SJSA1 (cell line): ENCODE measurements at places on chromosomes 2 and 18.

DNA sequence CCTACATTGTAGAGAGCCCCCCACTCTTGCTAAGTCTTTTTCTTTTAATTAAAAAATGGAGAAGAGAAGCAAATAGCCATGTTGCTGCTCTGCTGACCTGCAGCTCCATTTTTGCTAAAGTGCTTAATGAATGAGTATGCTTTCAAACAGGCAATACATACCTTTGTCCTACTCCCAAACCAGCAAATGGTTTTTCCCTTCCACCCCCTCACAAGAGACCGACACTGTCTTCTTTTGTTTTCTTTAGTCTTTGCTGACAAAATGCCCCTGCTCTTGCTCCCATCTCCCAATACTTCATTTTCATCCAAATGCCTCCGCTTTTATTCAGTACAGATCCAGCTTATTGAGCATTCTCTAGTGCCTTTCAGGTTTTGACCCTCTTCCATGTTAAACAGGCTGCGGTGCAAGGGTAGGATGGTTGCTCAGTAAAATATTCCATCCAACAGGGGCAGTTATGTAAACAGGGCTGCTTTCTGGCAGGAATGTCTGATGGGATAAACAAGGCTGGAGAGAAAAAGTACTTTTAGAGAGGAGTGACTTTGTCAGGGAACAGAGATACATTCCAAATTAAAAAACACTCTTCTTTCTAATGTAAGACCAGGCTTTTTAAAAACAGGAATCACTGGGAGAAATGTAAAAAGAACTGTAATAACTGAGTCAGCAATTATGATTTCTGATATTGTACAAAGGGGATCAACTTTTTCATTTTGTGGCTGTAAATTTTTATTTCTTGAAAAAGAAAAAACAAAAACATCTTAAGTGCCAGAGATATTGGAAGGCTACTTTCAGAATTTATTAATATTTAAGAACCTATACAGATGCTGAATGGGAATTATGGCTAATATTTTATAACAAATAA lies 136.8 kb downstream of the MEP1B start:
- no peak for DNase-seq

GRCh38 chr2:24913911-24914310 lies 6.1 kb downstream of the ADCY3 start:
- DNase-seq, result no peak

- DNase-seq, result peak; percentile 3
Observed at GRCh38 chr2:70698847-70699246, 69.2 kb downstream of the ADD2 start.

GRCh38 chr2:28333606-28334526 lies 58.8 kb upstream of the FOSL2 start:
- no peak for DNase-seq

- peak; percentile 90 for DNase-seq
Observed at GRCh38 chr2:15730545-15731212, 139.0 kb downstream of the DDX1 start.

DNA sequence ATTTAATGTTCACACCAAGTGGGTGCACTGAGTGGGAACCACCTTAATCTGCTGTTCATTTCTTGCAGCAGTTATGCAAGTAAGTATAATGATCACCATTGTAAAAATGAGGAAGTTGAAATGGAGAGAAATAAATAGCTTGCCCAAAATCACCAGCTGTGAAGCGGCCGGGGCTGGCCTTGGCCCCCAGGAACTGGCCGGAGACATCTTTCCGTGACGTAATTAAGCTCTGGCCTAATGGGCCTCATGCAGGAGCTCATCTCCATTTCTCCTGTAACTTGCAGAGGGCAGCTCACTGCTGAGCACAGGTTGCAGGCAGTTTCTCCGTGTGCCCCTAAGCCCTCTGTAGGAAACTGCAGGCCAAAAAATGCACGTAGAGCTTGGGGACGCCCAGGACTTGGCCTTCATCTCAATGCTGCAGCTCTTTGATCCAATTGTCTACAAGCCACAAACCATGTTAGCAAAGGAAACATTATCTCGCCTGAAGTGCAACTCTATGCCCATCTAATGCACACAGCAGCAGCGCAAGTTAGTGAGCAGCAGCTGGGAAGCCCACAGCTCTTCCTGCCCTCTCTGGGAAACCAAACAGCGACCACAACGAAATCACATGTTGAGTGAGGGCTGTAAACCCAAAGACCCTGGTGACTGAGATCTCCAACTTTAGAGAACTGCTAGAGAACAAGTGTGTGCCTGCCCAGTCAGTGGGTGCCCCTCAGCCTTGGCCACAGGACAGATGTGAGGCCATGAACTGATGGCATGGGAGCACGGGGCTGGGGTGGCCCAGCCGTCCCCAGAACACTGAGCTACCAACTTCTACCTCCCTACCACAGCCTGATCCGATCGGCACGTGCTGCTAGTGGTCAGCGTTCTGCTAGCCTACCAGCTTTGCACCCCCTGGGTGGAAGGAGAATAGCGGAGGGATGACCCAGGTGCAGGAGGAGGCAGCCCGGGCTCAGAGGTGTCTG lies 28.8 kb downstream of the APCDD1 start:
- no peak for DNase-seq

DNA sequence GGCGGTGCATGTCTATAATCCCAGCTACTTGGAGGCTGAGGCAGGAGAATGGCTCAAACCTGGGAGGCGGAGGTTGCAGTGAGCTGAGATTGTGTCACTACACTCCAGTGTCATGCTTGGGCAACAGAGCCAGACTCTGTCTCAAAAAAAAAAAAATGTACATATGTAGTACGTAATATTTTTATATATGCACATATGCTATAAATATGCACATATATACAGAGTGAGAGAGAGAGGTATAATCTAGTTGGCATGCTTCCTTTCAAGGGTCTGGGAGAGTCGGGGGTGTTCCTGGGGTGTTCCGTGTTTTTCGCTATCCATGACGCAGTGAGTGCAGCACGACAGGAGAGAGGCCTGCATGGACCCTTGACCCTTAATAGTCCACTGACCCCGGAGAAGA lies 83.5 kb downstream of the AOX1 start:
- DNase-seq, result no peak

DNA sequence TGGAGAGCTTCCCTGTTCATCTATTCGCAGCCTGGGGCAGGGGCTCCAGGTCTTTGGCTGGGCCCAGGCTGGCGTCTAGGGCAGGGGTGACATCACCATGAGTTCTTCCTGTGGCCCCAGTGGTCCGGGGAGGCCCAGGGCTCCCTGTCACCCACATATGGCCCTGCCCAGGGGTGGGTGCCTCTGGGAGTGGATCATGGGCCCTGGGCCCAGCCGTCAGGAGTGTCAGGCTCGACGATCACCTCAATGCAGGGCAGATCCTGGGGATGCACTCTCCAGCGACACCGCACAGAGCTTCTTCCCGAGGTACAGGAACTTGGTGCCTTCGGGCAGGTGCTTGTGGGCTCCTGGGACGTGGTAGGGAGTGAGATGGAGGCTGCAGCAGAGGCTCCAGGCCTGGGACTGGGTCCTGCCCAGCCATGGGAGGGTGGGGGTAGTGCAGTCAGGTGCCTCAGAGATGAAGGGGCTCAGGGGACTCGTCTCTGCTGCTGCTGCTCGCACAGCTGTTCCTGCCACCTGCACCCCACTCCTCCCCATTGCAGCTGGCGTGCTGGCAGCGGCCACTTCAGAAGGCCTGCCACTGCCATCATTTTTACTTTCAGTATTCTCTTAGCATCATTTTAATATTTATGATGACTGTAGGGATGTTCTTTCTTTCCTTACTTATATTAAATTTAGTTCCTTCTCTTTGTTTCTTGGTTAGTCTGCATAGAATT lies 196.0 kb upstream of the VRK2 start:
- DNase-seq, result no peak

DNA sequence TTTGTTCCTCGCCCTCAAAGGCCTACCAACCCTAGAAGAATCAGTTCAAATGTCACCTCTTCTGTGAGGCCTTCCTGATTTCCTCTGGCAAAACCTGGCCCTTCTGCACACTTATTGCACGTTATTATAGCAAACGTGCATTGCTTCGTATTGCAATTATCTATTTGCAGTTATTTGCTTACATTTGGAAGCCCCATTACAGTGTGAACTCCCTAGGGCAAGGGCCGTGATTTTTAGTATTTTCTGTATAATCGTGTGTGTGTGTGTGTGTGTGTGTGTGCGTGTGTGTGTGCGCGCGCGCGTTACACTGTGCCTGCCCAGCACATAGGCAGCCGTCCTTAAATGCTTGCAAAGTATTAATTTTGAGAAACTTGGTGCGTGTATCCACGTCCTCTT lies 460 bp upstream of the SEMA4F start:
- DNase-seq, result no peak

DNA sequence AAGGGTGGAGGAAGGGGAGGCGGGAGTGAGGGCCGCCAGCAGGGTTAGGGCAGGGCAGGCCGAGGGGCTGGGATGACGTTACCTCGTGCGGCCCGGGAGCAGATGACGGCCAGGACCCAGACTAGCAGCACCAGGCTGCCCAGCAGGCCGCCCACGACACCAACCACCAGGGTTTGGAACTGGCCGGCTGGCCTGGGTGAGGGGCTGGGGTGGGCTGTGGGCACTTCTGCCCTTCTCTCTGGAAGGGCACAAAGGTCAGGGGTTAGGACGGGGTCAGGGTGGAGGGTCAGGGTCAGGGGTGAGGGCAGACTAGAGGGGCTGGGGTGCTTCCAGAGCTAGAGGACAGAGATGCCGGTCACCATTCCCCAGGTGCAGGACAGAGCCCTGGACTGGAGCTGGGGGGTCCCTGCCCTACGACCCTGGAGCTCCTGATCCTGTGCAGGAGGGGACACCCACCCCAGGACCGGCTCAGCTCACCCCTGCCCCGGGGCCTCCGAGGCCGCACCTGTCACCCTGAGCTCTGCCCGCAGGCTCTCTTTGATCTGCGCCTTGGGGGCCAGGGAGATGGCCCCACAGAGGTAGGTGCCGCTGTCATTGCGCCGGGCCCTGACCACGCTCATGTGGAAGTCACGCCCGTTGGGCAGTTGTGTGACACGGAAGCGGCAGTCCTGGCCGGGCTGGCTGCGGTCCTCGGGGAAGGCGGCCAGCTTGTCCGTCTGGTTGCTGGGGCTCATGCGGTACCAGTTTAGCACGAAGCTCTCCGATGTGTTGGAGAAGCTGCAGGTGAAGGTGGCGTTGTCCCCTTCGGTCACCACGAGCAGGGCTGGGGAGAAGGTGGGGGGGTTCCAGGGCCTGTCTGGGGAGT lies 6.3 kb downstream of the PDCD1 start:
- DNase-seq, result no peak

DNA sequence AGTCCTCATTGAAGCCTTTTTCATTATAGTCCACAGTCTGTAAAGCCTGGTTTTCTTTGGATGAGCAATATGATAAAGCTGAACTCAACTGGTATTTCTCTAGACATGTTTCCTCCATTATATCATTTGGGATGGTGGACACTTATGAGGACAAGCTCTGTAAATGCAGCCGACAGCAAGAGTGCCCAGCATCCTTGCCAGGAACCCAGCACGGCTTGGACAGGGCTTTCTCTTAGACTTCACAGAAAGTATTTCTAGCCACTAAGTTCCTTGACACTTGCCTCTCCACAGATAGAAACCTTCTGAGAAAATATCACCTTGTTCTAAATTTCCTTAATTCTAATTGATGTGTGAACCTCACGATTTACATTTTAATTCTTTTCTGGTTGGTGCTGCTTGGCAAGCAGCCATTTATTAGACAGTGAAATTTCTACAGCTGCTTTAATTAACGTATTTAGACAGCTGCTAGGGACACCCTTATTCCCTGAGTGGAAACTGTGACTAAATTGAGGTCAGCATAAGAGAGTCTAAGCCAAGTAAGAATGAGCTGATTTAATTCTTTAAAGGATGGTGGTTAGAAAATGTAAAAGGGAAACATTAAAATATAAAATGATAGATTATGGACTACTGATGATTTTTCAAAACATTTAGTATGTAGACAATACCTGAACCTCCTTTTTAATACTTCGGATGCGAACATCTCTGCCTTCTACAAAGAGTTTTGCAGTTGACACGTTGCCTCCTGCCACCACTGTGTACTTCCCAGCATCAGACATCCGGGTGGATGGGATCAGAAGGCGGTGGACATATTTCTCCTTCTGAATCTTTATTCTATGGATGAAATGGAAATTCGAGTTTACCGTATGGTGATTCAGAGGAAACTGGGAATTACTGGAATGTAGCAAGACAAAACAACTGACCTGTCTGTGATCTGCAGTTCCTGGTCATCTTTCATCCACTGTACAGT lies 39.8 kb downstream of the TTN start:
- no peak for DNase-seq

DNA sequence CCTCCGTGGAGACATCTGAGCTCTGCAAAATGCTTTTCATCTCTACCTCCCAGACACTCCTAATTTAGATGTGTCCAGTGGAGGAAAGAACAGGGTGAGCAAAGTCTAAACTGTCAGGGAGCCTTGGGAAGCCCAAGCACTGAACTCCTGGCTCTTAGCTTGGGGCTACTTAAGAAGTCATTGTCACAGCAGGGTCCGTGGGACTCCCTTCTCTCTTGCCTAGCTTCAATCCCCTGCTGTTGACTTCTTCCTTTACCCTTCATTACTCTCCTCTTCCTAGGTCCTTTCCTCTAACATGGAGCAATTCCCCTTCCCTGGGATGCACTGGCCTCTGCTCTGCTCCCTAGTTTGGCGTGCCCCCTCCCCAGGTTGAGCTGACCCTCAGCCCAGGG lies 3.4 kb downstream of the OSR1 start:
- no peak for DNase-seq

DNA sequence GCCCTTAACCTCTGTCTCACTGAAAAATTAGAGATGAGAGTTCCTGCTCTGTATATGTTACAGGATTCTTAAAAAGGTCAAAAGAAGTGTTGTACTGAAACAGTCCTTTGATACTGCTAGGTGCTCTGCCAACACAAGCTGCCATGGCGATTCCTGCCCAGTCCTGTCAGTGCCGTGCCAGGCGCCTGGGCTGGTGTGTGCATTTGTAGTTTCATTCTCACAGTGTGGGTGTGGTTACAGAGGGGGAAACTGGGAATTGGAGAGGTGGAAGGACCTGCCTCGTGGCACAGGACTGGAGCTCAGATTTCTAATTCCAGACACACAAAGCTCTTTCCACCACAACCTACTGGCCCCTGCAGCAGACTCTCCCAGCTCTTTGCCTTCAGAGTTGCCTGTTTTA lies 122.3 kb upstream of the RAB6C start:
- DNase-seq, result no peak

DNA sequence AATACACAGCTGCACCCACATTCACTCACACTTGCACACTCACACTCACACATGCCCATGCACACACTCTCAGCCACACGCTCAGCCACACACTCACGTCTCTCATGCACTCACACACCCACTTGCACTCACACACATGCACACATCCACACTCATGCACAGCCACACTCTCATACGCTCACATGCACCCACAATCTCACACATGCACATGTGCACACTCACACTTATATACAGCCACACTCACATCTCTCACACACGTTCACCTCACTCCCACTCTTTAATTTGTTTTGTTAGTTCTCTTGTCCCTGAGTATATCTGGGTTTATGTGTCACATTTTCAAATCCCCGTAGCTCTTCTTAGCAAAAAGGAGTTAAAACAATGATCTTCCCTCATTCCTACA lies 114.9 kb downstream of the LRATD1 start:
- DNase-seq, result no peak

- peak; percentile 58 for DNase-seq
Observed at GRCh38 chr2:239322416-239323086, 78.3 kb downstream of the HDAC4 start.
